SK-N-DZ (cell line): ENCODE measurements at places on chromosomes 11 and 22.

GRCh38 chr11:20367313-20367948 lies 3.9 kb downstream of the HTATIP2 start:
- no peak for DNase-seq

GRCh38 chr11:108587109-108587508 lies 6.5 kb downstream of the EXPH5 start:
- DNase-seq: no peak

DNA sequence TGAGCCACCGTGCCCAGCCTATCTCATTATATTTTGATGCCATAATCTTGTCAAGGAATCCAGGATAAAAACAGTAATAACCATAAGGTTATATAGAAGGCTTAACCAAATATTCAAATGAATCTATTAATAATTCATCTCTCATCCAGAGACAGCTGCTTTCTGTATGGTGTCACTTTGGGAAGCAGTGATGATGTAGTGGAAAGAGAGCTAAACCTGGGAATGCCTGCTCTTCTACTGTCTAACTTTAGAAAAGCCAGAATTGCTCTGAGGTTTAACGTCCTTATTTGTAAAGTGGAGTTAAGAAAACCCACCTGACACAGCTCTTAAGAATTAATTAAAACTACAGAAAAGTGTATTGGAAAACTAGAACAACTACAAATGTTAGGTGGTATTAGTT lies 29.3 kb upstream of the OR10D3 start:
- no peak for DNase-seq

DNA sequence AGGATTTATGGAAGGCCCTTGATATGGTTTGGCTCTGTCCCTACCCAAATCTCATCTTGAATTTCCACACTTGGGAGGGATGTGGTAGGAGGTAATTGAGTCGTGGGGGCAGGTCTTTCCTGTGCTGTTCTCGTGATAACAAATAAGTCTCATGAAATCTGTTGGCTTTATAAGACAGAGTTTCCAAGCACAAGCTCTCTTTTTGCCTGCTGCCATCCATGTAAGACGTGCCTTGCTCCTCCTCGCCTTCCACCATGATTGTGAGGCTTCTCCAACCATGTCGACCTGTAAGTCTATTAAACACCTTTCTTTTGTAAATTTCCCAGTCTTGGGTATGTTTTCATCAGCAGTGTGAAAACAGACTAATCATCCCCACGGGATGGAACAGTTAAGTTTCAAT lies 557.2 kb upstream of the ISX start:
- DNase-seq: no peak

DNA sequence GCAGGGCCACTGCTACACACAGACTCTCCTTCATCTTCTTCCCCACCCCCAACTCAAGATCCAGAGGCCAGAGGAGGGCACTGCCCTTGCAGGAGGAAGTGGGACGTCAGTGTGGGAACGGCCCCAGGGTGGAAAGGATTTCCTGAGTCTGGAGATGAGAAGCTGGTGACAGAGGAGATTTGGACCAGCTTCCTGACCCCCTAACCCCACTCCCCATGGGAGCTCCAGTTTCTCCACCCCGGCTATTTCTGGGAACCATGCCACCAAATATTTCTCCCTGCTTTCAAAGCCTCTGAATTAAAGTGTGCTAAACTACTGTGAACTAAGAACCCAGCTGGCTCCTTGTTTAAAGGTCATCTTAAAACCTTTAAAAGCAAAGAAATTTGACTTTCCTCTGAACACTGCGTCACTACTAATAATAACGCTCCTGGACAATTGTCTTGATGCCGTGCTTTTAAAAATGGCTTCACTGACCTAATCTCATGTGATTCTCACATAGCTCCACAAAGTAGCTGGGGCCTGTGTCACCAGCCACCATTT lies 46.6 kb downstream of the CWC15 start:
- no peak for DNase-seq

- DNase-seq: no peak
Observed at GRCh38 chr11:47234669-47235100, 13.9 kb downstream of the ACP2 start.

- DNase-seq: no peak
Observed at GRCh38 chr11:16946477-16947282, 67.5 kb downstream of the PLEKHA7 start.

GRCh38 chr11:203945-204586 lies 3.1 kb downstream of the BET1L start:
- no peak for DNase-seq

DNA sequence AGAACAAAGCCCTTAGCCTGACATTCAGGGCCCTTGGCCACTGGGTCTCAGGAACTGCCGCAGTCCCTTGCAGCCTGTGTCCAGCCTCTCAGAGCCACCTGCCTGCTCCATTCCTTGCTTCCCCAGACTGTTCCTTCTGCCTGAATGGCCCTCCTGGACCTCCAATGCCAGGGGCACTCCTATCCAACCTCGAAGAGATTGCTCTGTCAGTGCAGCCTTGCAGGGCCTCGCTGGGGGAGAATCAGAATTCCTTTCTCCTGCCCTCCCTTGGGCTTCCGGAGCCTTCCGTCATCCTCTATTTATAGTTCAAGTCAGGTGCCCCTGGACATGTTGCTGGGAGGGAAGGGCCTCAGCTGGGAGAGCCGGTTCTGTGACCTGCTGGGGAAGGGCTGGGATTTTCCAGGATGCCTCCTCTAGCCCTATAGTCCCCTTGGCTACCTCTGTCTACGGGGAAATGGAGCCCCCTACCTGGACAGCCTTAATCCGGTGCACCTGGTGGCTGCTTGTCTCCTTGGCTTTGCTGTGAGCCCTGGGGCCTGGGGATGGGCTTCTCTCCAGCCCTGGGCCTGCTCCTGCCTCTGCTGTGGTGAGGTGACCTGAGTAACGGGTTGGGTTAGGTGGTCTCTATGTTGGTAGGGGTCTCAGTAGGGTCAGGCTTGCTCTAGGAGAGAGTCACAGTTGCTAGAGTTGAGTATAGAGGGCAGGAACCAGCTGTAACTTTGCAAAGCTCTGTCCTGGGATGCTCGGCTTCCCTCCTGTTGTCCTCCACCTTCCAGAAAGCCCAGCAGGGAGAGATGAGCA lies 45.9 kb upstream of the SYT7 start:
- DNase-seq: no peak

- DNase-seq: no peak
Observed at GRCh38 chr11:36532941-36533601, 23.0 kb upstream of the TRAF6 start.

DNA sequence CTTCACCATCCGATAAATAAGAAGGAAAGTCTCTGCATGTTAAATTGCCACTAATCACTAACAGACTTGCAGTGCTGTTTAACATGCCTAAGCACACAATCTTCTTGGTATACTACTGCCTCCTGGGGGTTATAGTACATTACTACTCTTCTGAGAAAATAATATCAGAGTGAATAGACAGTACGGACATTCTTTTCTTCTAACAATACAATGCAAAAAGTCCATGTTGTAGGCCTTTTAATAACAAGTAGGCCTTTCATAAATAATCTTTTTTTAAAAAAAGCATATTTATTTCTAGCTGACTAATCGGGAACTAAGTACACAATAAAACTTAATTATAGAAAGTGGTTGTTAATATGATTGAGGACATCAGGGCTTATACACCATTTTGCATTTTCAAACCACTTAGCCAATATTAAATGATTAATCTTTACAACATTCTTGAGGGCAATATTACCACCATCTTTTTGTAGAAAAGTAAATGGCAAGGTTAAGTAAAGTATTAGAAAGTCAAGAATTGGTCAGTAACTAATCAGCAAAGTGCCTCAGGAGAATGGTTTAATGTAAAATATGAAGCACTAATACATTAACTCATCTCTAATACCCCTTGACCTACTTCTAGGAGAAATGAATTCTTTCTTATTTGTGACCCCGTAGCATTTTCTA lies 84.7 kb downstream of the TTC28 start:
- peak; percentile 81 for DNase-seq

DNA sequence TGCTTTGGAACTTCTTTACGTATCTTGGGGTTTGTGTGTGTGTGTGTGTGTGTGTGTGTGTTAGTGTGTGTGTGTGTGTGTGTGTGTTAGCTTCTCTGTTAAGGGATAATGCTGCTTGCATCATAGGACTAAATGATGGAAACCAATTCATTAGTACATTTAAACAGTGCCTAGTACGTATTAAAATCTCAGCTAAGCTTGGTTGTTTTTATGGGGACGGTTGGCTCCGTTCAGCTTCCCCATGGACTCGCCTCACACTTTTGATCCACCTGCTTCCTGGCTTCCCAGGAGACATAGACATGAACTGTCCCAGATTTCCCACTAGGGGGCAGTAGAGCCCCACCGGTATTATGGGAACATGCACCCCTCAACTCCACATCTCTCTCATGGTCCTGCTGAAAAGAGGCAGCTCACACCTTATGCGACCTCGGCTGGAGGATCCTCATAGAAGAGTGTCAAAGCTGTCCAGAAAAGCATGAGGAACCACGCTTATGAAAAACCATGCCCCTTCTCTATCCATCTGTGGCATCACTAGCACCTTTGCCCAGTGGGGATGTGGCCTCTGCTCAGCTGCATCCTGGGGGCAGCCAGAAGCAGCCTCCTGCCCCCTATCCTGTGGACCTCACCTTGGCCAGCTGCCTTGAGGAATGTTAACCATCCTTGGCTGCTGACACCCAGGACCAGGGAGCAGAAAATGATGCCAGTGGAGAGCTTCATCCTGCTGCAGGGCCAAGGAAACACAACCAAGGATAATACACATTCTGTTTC lies 9.7 kb upstream of the SAAL1 start:
- peak; percentile 74 for DNase-seq

- DNase-seq: no peak
Observed at GRCh38 chr22:45318558-45319323, 9.0 kb downstream of the FAM118A start.

- no peak for DNase-seq
Observed at GRCh38 chr11:17877886-17878285, 135.0 kb downstream of the SERGEF start.

- DNase-seq: no peak
Observed at GRCh38 chr22:50313021-50313420, 5.6 kb upstream of the PLXNB2 start.

- DNase-seq: no peak
Observed at GRCh38 chr11:134074766-134075165, 5.9 kb downstream of the JAM3 start.

GRCh38 chr11:118167253-118167652 lies 9.2 kb downstream of the SCN2B start:
- no peak for DNase-seq
